8988T (cell line): ENCODE measurements at places on chromosomes 5 and 9.

GRCh38 chr5:87741881-87742280 lies 329.2 kb upstream of the CCNH start:
- no peak for DNase-seq

GRCh38 chr9:36914212-36914577 lies 119.9 kb downstream of the PAX5 start:
- DNase-seq: no peak

DNA sequence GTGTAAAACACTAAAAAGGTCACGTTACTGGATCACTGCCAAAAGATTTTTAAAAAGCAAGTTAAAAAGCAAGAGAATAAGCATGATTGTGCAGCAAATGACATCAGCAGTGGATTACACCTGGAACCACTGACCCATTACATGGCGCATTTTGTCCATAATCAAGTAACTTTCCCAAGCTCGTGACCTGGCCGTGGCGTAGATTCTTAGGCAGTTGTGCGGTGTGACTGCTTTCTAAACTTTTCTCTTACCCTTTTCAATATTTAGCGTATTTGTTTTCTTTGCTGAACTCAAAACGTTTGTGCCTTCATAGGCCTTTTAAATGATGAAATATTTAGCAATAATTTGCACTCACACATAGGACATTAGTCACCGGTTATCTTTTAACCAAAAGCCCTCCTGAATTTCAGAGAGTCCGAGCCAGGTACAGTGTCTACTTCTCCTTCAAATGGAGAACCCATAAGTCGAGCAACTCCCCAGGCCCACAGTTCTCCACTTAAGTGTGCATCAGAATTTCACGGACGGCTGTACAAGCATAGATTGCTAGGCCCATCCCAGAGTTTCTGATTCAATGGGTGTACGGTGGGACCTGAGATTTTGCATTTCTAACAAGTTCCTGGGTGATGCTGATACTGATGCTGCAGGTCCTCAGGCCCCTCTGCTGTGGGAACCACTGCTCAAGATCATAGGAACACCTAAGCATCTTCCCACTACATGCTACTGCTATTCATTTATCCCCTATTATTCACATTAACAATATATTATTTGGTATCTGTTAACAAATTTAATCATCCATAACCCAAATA lies 144.4 kb downstream of the GLIS3 start:
- DNase-seq: no peak

- no peak for DNase-seq
Measured at GRCh38 chr5:54883374-54884194, 101.8 kb downstream of the ESM1 start.

DNA sequence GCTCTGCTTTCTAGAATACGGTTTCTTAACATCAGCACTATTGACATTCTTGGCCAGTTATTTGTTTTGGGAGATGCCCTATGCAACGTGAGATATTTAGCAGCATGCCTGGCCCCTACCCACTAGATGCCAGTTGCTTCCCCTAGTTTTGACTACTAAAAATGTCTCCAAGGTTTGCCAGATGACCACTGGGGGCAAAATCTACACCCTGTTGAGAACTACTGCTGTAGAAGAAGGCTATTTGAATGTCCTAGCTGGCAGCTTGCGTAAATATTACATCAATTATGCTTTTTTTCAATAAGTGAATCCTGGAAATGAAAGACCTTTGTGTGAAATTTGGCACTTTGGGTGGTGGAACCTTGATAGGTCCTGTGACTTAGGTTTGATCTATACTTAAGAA lies 5.0 kb downstream of the NCBP1 start:
- DNase-seq: no peak

DNA sequence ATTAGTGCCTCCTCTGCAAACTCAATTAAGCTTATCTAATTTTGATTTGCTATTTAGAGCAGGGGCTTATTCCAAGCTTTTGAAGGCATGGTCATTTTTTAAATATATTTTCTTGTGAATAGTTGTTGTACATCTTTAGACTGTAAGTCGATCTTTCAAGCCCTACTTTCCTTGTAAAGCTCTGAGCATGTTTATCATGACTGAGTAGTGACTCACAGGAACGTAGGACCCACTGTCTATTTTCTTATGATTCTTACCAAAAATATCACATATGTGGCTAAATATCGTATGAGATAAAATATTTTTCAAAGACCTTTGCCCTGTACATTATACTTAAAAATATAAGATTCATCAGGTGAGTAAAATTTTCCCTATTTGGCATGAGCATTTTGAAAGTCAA lies 440.4 kb upstream of the GRIN3A start:
- no peak for DNase-seq

GRCh38 chr9:131410044-131410491 lies 16.2 kb downstream of the PRRC2B start:
- no peak for DNase-seq

GRCh38 chr5:138975098-138975847 lies 100.1 kb upstream of the LRRTM2 start:
- DNase-seq: no peak

- no peak for DNase-seq
Measured at GRCh38 chr5:75185763-75186162, 50.9 kb downstream of the ANKRD31 start.

- DNase-seq: no peak
Measured at GRCh38 chr5:124880903-124881697, 134.7 kb upstream of the ZNF608 start.

DNA sequence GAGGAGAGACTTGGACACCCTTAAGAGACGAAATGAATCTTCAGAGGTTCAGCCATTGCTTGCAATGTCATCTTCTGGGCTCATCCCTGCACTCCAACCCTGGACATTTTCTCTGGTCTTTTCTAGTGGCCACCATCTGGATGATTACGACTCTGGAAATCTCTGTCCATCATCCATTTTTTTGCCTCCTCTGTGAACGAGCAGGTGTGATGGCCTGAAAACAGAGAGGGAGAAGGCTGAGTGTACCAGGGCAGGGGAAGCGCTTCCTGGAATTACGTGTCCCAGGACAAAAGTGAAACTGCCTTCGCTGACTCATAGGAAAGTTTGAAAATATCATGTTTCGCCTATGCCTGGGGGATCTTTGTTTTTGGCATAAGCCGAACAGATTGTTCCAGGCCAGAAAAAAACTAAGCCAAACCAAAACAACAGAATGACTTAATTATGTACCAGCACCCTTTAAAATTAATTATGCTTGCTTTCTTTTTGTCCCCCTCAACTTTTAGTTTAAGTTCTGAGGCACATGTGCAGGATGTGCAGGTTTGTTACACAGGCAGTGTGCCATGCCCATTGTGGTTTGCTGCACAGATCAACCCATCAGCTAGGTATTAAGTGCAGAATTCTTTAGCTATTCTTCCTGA lies 31.9 kb downstream of the ANKRD33B start:
- peak; percentile 66 for DNase-seq

DNA sequence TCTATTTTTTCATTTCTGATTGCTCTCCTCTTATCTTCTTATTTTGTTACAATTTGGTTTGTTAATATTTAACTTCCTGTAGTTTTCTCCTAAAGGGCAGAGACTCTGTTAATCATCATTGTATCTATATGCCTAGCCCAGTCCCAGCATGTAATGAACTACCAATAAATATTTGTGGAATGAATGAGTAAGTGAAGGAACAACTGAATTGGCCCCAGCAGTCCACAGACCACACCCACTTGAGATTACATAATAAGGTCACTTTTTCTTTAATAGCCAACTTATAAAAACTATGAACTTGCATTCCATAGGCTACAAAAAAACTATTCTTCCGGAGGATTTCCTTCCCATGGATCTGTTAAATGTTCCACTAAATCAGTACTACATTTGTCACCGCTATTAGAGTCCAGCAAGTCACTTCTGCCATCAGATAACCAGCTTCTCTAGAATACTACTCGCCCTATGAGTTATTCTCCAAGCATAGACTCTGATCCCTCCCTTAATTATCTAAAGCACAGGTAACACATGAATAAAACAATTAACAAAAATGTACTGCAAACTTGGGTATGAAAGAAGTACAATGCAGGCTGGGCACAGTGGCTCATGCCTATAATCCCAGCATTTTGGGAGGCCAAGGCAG lies 27.5 kb upstream of the TNPO1 start:
- DNase-seq: no peak

- no peak for DNase-seq
Measured at GRCh38 chr9:696332-697323, 144.9 kb upstream of the DMRT1 start.

DNA sequence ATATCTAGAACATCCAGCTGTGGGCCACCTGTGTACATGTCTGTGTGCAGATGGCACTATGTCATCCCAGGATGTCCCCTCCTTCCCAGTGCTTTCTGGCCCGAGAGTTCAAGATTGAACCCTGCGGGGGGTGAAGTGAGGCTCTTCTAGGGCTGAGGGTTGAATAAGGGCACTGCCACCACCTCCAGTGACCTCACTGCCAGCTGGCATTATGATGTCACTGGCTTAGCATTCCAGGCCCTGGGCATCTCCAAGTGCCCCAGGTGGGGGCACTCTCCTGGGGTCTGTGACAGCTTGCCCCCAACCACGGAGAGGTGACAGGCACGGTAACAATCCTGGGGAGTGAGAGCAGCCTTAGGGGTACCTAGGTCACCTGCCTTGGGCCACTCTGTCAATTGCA lies 27.1 kb downstream of the CXXC5 start:
- no peak for DNase-seq

- DNase-seq: peak; percentile 93
Measured at GRCh38 chr5:178461004-178461730, 129.0 kb downstream of the COL23A1 start.

DNA sequence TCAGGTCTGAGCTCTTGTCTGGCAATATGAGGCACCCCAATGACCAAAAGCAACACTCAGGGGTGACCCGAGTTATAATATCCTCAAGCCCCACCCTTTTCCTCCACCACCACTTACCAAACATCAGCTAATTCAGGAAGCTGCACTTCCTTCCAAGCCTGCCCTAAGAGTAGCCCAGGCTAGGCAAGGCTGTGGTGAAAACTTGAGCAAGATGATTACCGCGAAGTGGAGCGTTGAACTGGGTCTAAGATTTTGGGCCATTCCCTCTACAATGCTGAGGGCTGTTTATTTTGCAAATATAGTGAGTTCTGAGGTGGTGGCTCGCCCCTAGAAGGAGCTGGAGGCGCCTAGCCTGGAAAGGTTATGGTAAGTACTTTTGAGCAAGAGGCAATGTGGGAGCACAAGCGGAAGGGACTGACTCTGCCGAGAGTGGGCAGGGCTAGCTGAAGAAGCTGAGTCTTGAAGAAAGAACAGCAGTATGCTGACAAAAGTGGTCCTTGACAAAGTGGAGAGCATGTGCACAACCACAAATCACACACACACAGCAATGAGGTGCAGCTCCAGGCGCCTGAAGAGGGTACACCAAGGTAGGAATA lies at the start of gene HK3:
Gene HK3, minus strand, starts transcription at position 51 of the 596 bp plus-strand sequence. CDS start 3,187 bp downstream, outside the sequence.
- no peak for DNase-seq

DNA sequence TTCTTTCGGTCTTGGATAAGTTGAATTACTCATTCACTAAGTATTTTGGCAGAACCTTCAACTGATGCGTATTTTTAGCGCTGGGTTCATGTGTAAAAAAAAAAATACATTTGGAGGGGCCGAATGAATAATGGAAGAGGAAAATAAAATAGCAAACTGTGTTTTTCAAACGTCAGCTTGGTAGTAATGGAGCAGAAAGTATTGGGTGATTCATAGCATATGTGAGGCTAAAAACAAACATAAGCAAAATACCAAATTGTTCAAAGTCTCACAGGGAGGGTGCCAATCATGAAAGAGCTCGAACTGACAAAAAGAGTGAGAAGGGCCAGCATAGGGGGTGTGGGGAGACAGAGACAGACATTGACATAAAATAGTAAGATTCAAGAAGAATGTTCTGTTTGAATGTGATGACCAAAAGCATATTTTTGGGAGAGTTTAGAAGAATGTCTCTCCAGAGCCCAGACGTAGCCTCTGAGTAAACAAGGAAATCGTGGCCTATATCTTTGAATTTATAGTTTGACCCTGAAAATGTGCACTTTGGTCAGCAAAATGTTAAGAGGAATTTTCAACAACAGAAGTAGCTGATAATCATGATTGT lies 174.9 kb upstream of the HMHB1 start:
- DNase-seq: no peak

GRCh38 chr5:132479111-132479951 lies 11.2 kb downstream of the IRF1 start:
- no peak for DNase-seq

GRCh38 chr5:156883316-156883875 lies 33.3 kb downstream of the PPP1R2B start:
- DNase-seq: no peak

GRCh38 chr9:80555782-80556325 lies 984.1 kb downstream of the TLE4 start:
- DNase-seq: no peak

DNA sequence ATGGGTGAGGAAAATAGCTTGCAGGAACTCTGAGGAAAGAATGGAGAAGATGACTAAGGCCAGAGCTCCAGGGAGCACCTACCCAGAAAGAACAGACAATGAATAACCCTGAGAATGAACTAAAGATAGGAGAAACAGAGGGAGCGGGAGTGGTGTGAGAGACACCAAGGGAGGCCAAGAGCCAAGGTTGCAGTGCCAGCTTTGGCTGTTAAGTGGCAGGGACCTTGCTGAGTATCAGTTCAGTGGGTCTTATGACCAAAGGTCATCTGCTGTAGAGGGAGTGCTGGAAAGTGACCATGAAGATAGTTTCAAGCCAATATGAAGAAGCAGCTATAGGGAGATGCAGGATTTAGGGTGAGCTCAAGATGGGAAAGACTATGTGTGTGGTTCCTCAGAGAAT lies 16.7 kb downstream of the P4HA2 start:
- DNase-seq: no peak

DNA sequence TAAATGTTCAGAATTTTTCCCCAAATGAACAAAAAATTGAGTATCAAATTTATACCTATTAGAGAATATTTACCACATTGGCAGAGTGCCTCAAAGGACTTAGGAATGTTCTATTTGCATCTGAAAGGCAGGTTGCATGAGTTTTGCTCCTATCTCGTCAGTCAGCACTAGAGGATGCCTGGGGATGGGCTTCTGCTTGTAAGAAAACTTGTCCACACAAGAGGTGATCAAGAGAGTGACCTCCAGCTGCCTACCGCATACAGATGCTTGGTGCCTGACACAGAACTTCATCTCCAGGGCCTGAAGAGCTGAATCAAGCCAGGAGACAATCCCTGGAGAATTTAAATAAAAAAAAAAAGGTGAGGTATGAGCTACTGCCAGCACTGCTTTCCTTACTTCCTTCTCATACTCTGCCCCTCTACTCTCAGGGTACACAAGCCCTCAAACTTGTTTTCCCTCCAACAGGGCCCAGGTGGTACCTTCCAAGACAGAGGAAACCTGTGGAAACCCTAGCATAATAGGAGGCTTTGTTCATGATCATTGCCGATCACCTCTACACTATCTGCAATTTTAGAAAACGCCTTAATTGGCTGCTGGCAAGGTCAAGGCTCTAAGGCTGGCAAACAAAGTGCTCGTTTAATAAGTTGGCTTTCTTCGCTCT lies 166.6 kb downstream of the ELAVL2 start:
- no peak for DNase-seq

GRCh38 chr5:862367-863243 lies 11.8 kb upstream of the ZDHHC11 start:
- DNase-seq: no peak

GRCh38 chr9:73845539-73845938 lies 651.6 kb upstream of the RORB start:
- DNase-seq: no peak
